ENCODE measurements at places on chromosomes 11 and 22. TPM values are rescaled to one million over a fixed set of nuclear protein-coding genes. Genes with fewer than 3 reads are reported as not detected.

DNA sequence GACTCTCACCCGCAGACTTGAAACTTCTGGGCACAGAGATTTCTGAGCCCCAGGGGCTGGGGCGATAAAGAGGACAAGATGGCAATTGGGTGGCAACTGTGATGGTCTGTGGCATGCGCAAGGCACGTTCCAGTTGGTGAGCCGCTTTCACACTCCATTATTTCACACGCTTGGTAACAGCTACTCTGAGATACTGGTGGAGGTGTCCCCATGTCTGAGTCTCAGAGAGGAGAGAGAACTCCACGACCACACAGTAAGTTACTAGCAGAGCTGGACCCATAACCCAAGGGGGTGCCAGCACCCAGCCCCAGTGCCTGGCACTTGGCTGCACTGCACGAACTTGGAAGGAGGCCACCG lies 6.0 kb upstream of the KCNJ4 start:
- DNase-seq, result no peak
- no peak overlapping the region for H3K4me3 ChIP-seq
- peaks cover 53% of the 10 kb centered on the region for H3K27me3 ChIP-seq
- H3K4me1 ChIP-seq, result peaks cover 5% of the 10 kb centered on the region

IFITM1 gene
- total RNA-seq, result 47.8 TPM

DNA sequence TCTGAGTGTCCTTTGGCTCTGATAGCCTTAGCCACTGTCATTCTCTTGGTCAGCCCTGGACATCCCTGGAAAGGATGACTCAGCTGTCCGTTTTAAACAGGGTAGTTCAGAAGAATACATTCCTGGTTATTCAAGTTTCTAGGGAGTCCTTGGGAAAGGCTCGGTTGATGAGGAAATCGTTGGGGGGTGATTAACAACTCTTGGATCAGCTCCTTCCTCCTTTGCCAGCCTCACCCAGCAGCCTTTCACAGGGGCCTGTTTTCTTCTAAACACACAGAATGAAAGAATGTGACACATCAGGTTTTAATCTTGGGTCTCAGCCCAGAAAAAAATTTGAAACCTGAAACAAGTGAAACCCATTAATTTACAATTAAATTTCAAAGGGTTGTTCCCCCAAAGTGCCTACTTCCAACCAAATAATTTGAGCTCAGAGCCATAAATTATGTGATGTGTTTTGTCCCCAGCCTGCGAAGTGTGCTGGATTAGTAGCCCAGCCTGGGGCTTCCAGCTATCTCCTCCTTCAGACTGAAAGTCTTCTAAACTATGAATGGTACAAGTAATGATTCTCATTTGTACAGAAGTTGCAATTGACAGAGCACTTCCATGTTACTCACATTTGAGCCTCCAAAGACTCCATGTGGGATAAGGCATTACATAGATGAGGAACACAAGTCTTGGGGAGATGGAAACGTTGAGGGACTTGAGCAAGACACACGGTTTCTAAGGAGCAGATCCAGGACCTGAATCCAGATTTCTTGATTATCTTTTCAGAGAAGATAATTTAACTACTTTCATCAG lies 19.3 kb upstream of the MRGPRX2 start:
- no peaks in the 10 kb centered on the region for H3K27me3 ChIP-seq
- H3K36me3 ChIP-seq, result no peaks in the 10 kb centered on the region
- H3K4me3 ChIP-seq, result no peak overlapping the region
- no peak for DNase-seq

TRPM5 gene
- total RNA-seq, result not detected

- no peaks in the 10 kb centered on the region for H3K36me3 ChIP-seq
- DNase-seq, result no peak
- no peaks in the 10 kb centered on the region for H3K4me1 ChIP-seq
- H3K27me3 ChIP-seq, result peaks cover 6% of the 10 kb centered on the region
- no peak overlapping the region for H3K4me3 ChIP-seq
- no peak overlapping the region for H3K27ac ChIP-seq
Observed at GRCh38 chr22:50684986-50685385, 12.4 kb downstream of the SHANK3 start.

DNA sequence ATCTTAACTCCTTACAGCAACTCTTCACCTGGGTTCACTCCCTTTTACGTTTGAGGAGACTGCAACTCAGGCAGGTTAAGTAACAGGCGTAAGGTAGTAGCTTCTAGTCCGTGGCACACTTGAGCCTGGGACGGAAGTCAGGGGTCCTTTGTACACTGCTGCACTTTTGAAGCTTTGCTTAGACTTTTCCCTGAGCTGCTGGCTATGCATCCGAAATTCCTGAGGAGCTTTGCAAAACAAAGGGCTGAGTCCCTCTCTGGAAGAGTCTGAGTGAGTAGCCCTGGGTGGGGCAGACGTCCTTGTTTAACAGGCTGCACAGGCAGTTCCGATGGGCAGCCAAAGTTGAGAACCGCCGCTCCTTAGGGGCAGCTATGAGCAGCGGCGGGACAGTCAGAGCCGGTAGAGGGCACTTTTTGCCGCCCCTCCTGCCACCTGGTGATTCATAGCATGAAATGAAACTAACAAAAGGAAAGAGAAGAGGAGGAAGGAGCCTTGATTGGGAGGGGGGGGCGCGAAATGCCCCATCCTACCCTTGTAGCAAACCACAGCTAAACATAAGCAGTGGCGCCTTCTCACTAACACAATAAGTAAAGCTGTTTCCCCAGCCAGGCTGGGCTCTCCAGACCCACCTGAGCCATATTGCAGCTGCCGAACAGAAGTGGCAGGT lies 1.4 kb downstream of the TMEM109 start:
- H3K36me3 ChIP-seq, result no peaks in the 10 kb centered on the region
- peak; percentile 41 for DNase-seq
- H3K4me3 ChIP-seq, result peak overlapping the region; percentile 88

DNA sequence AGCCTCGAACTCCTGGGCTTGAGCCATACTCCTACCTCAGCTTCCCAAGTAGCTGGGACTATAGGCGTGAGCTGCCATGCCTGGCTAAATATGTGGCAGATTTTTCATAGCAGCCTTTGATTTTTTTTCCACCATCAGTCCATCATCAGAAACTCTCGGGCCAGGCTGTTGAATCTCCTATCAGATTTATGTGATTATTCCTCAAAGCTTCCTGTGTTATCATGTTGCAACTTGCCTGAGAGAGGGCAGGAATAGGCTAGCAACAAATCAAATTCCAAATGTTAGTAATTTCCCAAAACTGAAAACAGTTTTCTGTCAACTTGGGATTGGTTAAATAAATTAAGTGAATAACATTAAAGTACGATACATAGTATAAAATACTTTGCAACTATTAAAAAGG lies 3.4 kb downstream of the LRRC51 start:
- no peaks in the 10 kb centered on the region for H3K27me3 ChIP-seq
- no peak overlapping the region for H3K27ac ChIP-seq
- DNase-seq, result no peak
- peaks cover 14% of the 10 kb centered on the region for H3K4me1 ChIP-seq

OR8G5 gene
- not detected for total RNA-seq

- H3K4me3 ChIP-seq, result no peak overlapping the region
- no peak overlapping the region for H3K27ac ChIP-seq
- no peak for DNase-seq
- no peaks in the 10 kb centered on the region for H3K27me3 ChIP-seq
Observed at GRCh38 chr11:96827164-96827563, 437.4 kb downstream of the JRKL start.
